HFFc6 (cell line): ENCODE measurements at places on chromosomes 5 and 9. TPM values are rescaled to one million over a fixed set of nuclear protein-coding genes. Genes with fewer than 3 reads are reported as not detected.

DNA sequence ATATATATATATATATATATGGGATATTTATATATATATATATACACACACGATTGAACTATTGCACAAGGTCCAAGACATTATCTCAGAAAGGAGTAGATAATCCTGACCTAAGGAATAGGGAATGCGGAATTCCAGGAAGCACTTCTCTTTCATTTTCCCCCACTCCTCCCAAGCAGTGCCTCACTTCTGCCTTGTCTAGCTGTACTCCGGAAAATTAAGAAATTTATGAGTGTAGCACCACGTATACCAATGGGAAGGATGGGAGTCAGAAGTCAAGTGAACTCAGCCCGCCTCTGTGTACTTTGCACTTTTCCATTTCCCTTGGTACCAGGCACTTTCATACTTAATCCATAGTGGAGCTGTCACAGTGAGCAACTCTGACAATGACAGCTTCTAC lies 10.9 kb downstream of the SLC36A1 start:
- peaks cover 7% of the 10 kb centered on the region for H3K36me3 ChIP-seq
- H3K4me1 ChIP-seq = peaks cover 12% of the 10 kb centered on the region
- DNase-seq = no peak
- H3K4me3 ChIP-seq = no peak overlapping the region
- no peak overlapping the region for H3K27ac ChIP-seq
- H3K27me3 ChIP-seq = no peaks in the 10 kb centered on the region

- no peak for DNase-seq
- H3K4me3 ChIP-seq = no peak overlapping the region
- H3K4me1 ChIP-seq = peaks cover 66% of the 10 kb centered on the region
- H3K36me3 ChIP-seq = no peaks in the 10 kb centered on the region; the same call in 1 of the 2 replicates
- H3K27me3 ChIP-seq = peaks cover 1% of the 10 kb centered on the region; the same call in 1 of the 2 replicates
These were observed 47.4 kb upstream of the TNFSF15 start for GRCh38 chr9:114853071-114853855.

Gene EQTN
- total RNA-seq = not detected in 3 replicates

DNA sequence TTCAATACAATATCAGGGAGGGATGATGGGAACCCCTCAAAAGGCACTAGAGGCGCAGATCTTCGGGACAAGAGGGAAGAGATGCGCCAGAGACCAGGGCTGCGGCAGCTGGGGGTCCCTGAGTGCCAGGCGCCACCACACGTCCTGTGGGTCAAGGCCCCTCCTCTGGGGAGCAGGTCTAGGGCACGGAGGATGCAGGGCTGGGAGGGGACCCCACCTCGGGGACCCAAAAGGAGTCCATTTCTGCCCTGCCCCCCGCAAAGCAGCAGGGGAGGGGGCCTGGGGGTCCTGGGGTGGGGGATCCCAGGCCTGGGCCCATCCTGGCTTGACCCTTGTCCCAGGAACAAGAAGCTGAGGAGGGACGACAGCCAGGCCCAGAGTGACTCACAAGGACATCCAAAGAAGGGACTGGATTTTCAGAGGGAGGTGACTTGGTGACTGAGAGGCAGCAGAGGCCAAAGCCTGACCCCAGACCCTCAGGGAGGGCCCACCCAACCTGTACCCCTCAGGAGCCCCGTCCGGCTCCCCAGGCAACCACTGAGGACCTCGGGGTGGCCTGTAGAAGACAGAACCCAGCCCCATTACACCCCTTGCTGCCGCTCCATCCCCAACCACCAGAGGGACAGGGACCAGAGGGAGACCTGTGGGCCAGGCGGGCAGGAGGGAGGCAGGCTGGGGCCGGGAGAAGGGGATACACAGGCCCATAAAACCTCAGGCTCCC lies 54.2 kb downstream of the LRSAM1 start:
- peak overlapping the region; percentile 64 for H3K27ac ChIP-seq
- H3K27me3 ChIP-seq = peaks cover 34% of the 10 kb centered on the region
- DNase-seq = peak; percentile 39
- H3K36me3 ChIP-seq = peaks cover 9% of the 10 kb centered on the region; the same call in 1 of the 2 replicates
- H3K4me1 ChIP-seq = peaks cover 31% of the 10 kb centered on the region

Gene ATG12
- 60.2 to 71.0 TPM (median 63.0 TPM) in 3 replicates for total RNA-seq

DNA sequence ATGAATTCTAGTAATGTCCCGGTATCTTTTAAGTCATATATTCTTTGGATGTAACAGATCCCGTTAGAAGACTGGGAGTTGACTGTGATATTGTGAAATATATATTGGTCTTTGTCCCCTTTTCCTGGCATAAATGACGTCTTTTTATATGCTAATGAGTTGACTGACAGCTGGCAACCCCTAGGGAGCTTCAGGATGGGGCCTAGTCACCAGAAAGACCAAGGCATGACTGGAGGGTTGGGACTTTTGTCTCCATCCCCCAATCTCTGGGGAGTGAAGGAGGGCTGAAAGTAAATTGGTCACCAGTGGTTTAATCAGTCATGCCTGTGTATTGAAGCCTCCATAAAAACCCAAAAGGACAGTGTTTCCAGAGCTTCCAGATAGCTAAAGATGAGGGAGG lies 241.6 kb downstream of the PJA2 start:
- no peak overlapping the region for H3K4me3 ChIP-seq
- no peaks in the 10 kb centered on the region for H3K27me3 ChIP-seq
- peaks cover under 1% of the 10 kb centered on the region; the same call in 1 of the 2 replicates for H3K4me1 ChIP-seq
- H3K36me3 ChIP-seq = peaks cover 4% of the 10 kb centered on the region
- DNase-seq = no peak

GRCh38 chr5:98397081-98397480 lies 376.4 kb upstream of the RGMB start:
- peak overlapping the region; percentile 2; the same call in 1 of the 2 replicates for H3K4me3 ChIP-seq
- H3K27ac ChIP-seq = peak overlapping the region; percentile 51
- DNase-seq = peak; percentile 73

Gene CAPSL
- 0.32 to 0.47 TPM in 2 of 3 replicates, not detected in the other for total RNA-seq

DNA sequence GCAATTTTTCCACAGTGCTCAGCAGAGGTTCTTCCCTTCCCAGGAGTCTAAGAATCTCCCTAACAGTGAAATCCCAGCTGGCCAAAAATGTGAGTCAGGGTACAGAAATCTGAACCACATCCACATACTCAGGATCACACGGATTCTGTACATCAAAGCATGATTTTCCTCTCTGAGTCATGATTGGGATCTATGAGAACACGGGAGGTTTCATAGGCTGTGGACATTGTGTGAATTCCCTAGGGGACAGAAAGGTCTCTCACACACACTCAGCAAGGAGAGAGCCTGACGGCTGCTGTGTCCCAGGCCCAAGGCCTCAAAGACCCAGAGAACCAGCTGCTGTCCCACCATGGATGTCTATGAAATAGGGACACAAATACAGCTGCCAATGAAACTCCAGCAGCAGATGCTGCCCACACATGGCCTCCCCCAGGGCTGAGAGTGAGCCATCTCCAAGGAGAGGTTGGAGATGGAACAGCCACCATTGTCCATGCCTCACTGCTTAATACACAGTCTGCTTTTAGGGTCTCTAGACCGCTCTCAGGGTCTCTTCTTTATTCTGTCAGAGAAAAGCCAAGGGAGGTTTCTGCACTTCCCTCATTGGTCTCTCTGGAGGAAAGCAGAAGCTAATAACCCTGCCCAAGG lies 102.7 kb downstream of the ADAMTS12 start:
- peak overlapping the region; percentile 65 for H3K4me3 ChIP-seq
- H3K36me3 ChIP-seq = peaks cover 28% of the 10 kb centered on the region
- peak overlapping the region; percentile 84 for H3K27ac ChIP-seq
- DNase-seq = peak; percentile 94
- peaks cover 56% of the 10 kb centered on the region for H3K4me1 ChIP-seq

- peaks cover under 1% of the 10 kb centered on the region; the same call in 1 of the 2 replicates for H3K27me3 ChIP-seq
- peaks cover 52% of the 10 kb centered on the region for H3K4me1 ChIP-seq
- H3K27ac ChIP-seq = peak overlapping the region; percentile 76
- no peaks in the 10 kb centered on the region; the same call in 1 of the 2 replicates for H3K36me3 ChIP-seq
- H3K4me3 ChIP-seq = no peak overlapping the region
These were observed 15.7 kb upstream of the TNC start for GRCh38 chr9:115133649-115134048.

Gene RNF183
- not detected in 3 replicates for total RNA-seq

- no peak overlapping the region for H3K27ac ChIP-seq
- H3K4me3 ChIP-seq = no peak overlapping the region
- H3K27me3 ChIP-seq = no peaks in the 10 kb centered on the region; the same call in 1 of the 2 replicates
- H3K36me3 ChIP-seq = no peaks in the 10 kb centered on the region
These were observed 66.0 kb upstream of the CAMK4 start for GRCh38 chr5:111158105-111158744.

Gene ZNF454
- not detected in 3 replicates for total RNA-seq

- H3K4me3 ChIP-seq = no peak overlapping the region
- no peak overlapping the region for H3K27ac ChIP-seq
- peaks cover 36% of the 10 kb centered on the region for H3K36me3 ChIP-seq
- peaks cover 7% of the 10 kb centered on the region for H3K27me3 ChIP-seq
- H3K4me1 ChIP-seq = peaks cover 13% of the 10 kb centered on the region
These were observed 8.3 kb downstream of the GPX3 start for GRCh38 chr5:151028717-151029116.

DNA sequence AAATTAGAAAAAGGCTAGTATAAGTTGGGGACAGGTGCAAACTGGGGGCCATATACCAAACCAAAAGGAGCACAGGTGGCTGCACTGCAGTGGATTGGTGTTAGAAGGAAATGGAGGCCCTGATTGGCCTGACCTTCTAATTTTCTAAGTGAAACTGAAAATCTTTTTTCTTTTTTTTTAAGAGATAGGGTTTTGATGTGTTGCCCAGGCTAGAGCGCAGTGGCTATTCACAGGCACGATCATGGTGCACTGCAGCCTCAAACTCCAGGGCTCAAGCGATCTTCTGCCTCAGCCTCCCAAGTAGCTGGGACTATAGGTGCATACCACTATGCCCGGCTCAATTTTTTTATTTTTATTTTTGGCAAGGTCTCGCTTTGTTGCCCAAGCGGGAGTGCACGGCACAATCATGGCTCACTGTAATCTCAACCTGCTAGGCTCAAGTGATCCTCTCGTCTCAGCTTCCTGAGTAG lies 9.8 kb upstream of the CCDC69 start:
- peaks cover 23% of the 10 kb centered on the region for H3K27me3 ChIP-seq
- no peak overlapping the region for H3K4me3 ChIP-seq
- H3K27ac ChIP-seq = no peak overlapping the region
- H3K36me3 ChIP-seq = no peaks in the 10 kb centered on the region

Gene PHF24
- not detected in 3 replicates for total RNA-seq

DNA sequence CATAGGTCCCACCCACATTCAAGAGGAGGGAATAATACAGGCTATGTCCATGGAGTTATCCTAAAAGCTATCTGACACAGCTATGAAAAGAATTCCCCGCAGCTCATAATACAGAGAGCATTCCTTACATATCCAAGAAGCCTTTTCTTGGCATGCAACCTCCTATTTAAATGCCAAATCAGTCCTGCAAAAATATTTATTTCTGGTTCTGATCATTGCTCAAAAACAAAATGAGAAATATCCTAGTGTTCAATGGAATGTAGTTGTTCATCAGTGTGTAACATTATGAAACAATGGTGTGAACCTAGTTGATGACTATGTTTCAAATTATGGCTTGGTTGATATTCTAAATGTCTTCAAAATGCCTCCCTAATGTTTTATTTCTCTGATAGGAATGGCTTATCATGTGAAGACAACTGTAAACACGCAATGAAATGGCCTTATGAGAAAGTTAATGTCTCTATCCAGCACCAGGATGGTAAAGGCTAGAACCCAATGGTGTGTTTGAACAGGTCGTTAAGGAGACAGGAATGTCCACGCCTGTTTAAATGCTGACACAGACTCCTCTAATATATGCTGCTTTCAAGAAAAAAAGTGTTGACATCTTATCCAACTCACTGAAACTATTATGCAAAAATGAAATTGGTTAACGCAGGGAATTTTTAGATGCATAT lies 126.7 kb upstream of the CDH6 start:
- H3K36me3 ChIP-seq = no peaks in the 10 kb centered on the region
- H3K27ac ChIP-seq = no peak overlapping the region
- no peak for DNase-seq
- H3K27me3 ChIP-seq = no peaks in the 10 kb centered on the region

DNA sequence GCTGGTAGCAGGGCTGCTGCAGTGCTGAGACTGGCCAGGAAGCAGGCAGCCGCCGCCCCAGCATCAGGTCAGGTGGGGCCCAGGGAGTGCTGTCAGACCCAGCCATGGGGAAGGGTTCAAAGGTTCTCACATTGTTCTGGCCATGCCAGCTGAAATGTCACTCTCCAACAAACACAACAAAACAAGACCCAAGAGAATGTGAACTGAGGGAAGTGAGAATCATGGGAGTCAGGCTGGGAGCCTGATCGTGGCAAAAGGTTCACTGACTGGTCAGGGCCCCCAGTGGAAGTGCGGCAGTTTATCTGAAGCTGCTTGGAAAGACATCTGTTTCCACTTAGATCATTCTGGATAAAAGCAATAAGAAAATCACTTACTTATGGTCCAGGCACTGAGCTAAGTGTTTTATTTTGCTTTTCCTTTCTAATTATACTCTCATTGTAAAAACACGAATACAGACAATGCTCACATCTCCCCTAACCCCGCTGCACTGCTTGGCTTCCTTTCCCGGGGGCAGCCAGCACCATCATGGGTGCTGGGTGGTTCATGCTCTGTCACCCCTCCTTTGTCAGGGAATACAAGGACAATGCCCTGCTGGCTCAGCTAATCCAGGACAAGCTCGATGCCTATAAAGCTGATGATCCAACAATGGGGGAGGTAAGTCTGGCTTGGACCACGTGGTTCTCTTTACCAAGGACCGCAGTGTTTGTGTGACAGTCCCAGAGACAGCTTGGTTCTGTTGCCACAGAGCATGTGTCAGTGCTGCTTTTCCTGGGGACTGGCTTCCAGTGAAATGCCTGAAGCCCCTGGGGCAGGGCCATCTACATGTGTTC lies 41.9 kb upstream of the CFAP157 start:
- peak overlapping the region; percentile 16; the same call in 1 of the 2 replicates for H3K4me3 ChIP-seq
- H3K36me3 ChIP-seq = peaks cover 21% of the 10 kb centered on the region
- H3K4me1 ChIP-seq = peaks cover 15% of the 10 kb centered on the region
- peak; percentile 15 for DNase-seq
- H3K27me3 ChIP-seq = peaks cover 2% of the 10 kb centered on the region
- peak overlapping the region; percentile 52; the same call in 1 of the 2 replicates for H3K27ac ChIP-seq

Gene PCDHGB1
- total RNA-seq = 2.6 to 4.3 TPM (median 2.7 TPM) in 3 replicates

GRCh38 chr5:145941448-145942130 lies 5.2 kb downstream of the SH3RF2 start:
- H3K36me3 ChIP-seq = no peaks in the 10 kb centered on the region
- H3K27ac ChIP-seq = no peak overlapping the region
- DNase-seq = peak; percentile 38
- no peak overlapping the region; the same call in 1 of the 2 replicates for H3K4me3 ChIP-seq

- peaks cover 4% of the 10 kb centered on the region; the same call in 1 of the 2 replicates for H3K27me3 ChIP-seq
- H3K4me3 ChIP-seq = no peak overlapping the region
- no peak overlapping the region for H3K27ac ChIP-seq
- no peaks in the 10 kb centered on the region for H3K4me1 ChIP-seq
These were observed 182.1 kb downstream of the DEPDC1B start for GRCh38 chr5:60517850-60518249.

GRCh38 chr9:136860529-136860928 lies 5.6 kb downstream of the EDF1 start:
- no peak for DNase-seq
- H3K27ac ChIP-seq = no peak overlapping the region
- H3K27me3 ChIP-seq = no peaks in the 10 kb centered on the region
- peaks cover 12% of the 10 kb centered on the region for H3K4me1 ChIP-seq

GRCh38 chr9:21660976-21661375 lies 141.5 kb upstream of the MTAP start:
- peaks cover 6% of the 10 kb centered on the region; the same call in 1 of the 2 replicates for H3K36me3 ChIP-seq
- no peak for DNase-seq
- no peak overlapping the region for H3K4me3 ChIP-seq
- H3K27me3 ChIP-seq = no peaks in the 10 kb centered on the region
- H3K4me1 ChIP-seq = peaks cover 32% of the 10 kb centered on the region

Gene FAT2
- total RNA-seq = not detected in 3 replicates
